Activated naive CD4-positive, alpha-beta T cell treated with anti-CD3 and anti-CD28 coated beads, Interleukin-2, amount 50 U/mL, for 16 hours (primary cell): ENCODE measurements at places on chromosomes 7 and 10.

GRCh38 chr7:148684289-148684830, 14.3 kb upstream of the CUL1 start:
- DNase-seq: no peak

DNA sequence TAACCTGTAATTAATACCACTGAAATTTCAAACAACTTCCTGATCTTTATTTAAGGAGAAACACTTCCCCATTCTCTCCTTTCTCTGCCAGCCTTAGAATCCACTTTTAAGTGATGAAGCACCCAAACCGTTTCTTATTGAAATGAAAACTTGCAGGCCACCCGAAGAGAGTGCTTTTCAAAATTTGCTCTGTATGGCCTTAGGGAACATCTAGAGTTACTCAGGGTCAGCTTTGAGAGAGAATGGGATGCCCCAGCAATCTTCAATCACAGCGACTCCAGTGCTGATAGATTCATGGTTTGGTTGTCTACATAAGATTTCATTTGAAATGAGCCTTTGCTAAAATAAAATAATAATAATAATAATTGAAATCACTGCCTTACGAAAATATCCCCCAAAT, 323.1 kb downstream of the PCLO start:
- no peak for DNase-seq

DNA sequence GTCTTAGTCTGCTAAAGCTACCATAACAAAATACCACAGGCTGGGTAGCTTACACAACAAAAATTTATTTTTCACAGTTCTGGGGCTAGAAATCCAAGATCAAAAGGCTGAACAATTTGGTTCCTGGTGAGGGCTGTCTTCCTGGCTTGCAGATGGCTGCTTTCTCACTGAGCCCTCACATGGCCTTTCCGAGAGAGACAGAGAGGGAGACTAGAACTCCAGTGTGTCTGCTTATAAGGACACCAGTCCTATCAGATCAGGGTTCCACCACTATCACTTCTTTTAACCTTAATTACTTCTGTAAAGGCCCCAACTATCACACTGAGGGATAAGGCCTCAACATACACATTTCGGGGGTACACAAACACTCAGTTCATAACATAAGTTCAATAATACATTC, 527.4 kb upstream of the VSTM2A start:
- no peak for DNase-seq

- DNase-seq: no peak
Observed at GRCh38 chr10:80787952-80788351, 250.2 kb downstream of the SH2D4B start.

DNA sequence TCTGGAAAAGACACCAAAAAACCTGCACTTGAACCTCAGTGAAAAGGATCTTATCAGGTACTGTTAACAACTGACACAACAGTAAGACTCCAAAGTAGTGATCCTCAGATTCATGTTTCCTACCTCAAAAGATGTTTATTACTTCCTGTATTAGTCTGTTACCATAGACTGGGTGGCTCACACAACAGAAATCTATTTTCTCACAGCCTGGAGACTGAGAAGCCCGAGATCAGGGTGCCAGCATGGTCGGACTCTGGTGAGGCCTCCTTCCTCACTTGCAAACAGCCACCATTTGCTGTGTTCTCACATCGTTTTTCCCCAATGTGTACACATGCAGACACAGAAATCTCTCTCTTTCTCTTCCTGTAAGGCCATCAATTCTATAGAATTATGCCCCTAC, 154.0 kb upstream of the THSD7A start:
- DNase-seq: no peak

GRCh38 chr10:28801869-28802268, 124.5 kb downstream of the BAMBI start:
- DNase-seq: no peak

DNA sequence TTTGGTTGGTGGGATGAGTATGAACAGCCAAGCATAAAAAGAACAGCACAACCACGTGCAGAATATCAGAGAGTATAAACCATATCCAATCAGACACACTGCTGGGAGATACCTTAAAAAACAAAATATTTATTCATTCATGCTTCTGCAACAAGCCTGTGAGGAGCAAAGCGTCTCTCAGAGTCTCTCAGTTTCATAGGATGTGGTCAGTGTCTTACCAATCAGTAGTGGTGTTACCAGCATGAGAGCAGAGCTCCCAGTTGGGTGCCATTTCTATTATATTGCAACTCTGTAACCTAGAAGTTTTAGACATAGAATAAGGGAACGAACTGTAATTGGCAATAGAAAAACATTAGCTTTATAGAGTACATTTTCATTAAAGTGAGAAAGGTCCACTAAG, 445.9 kb upstream of the LRRN3 start:
- no peak for DNase-seq

DNA sequence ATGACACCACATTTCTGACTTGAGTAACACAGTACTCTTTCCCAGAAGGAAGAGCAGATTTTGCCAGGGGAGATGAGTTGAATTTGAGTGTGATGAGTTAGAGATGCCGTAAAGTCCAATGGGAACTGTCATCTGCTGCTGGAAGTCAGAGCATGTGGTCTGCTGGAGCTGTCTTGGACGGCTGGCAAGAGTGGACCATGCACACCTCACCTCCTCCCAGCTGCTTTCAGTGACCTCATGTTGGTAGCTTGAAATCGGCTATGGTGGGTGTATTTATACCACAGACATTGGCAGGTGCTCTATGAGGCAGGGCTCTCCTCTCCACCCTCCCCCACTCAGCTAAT, 82.3 kb downstream of the COL13A1 start:
- no peak for DNase-seq

- DNase-seq: no peak
Observed at GRCh38 chr7:143000648-143001047, 26.3 kb downstream of the OR9A2 start.

GRCh38 chr7:127782075-127782474, 130.1 kb downstream of the SND1 start:
- DNase-seq: no peak

DNA sequence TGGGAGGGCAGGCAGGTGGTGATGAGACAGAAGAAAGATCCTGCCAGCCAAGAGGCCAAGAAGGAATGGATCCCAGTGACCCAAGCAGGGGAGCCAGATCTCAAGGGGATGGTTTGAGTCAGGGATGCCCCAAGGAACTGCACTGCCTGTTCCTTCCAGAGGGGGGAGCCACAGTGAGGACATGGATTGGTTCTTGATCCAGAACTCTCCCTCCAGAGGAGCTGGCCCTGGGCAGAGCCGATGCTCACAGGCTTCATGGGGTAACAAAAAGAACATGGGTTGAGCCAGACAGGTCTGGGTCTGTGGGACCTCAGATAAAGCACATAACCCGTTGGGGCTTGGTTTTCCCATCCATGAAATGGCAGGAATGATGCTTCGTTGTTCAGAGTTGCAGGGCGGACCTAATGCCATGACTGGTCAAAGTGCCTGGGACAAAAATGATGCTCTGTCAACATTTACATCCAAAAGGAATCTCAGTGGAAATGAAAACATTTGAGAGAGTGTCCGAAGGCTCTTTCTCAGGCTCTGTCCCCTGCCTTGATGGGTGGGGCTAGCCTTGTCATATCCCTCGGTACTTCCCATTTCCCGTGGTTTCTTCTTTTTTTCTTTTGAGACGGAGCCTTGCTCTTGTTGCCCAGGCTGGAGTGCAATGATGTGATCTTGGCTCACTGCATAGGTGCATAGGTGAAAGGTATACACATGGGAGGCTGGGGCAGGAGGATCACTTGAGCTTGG, 4.7 kb upstream of the DENND2A start:
- no peak for DNase-seq

GRCh38 chr7:96085953-96086352, 235.9 kb downstream of the SLC25A13 start:
- DNase-seq: no peak

GRCh38 chr7:13312307-13312706, 624.9 kb downstream of the ARL4A start:
- DNase-seq: no peak

DNA sequence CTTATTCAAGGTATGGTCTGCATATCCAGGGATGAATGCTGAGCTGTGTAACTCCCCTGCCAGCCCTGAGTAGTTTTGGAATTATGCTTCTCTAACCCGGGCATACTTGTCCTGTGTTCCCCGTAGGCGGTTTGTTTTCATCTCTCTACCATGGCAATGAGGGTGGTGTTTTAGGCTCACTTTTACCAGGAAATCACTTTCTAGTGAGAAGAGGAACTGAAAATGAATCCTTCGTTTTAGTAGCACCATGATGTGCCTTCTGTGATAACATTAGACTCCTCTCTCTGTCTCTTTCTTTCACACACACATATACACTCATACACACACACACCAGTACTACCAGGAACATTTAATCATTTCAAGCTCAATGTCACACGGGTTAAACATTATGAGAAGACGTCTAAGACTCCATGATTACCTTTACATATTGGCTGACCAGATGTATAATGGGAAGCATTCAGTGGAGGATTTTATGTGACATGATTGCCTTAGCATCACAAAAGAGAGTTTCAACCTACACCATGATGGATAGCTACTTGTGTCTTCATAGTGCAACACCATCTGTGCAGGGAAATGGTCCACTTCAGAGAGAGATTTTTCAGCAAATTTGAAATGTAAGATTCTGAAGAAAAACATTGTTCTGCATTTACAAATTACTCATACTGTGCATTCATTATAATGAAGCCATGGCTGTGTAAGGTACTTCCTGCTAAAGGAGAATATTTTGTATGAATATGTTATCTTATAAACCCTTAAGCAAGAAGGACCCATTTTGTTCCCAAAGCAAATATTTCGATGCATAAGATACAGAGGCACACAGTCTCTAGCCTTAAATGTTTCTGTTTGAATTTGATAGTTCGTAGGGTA, 31.0 kb upstream of the PFKP start:
- no peak for DNase-seq

DNA sequence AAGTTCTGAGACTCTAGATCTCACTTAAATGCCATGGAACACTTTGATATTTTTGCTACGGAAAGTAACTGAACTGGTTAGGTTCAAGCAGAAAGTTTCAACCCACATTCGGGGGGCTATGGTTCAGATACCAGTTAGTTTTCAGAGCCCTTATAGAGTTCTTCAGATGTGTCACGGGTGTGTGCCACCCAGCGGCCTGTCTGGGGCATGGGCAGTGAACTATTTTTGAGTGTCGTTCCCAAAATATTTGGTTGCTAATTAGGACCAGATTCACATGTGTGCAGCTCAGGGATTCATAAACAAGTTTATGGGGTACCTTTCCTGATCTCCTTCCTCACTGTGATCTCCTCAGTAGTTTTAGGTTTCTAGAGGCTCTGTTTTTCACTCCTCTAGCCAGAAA, 271.9 kb downstream of the C7orf25 start:
- DNase-seq: no peak

DNA sequence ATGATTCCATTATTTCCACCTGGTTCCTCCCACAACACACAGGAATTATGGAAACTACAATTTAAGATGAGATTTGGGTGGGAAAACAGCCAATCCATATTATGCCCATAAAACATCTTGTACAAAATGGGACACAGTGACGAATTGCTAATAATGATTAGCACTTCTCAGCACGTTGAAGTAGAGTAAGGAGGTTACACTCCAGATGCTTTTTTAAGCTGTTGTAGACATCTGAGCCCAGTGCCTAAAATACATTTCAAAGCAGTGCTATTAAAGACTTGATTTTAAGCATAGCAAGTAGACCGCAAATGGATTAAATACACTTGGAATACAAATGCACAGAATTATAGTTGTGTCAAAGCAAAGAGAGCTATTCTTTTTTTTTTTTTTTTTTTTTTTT, 105.9 kb downstream of the AASS start:
- no peak for DNase-seq

DNA sequence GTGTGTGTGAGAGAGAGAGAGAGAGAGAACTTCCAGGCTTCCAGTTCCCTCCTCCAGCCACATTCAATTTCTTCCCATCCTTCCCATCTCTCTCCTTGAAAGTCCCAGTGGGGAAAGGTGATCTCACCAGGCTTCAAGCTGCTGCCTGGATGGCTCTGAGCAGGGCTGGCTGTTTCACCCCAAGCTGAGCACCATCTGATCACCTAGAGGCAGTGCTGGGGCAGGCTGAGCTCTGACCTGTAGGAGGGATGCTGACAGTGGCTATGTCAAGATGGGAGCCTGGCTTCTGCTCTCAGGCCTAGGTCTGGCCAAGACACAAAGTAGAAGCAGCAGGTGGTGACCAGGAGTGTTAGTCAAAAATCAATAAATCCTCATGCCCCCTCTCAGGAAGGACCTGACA, 370.8 kb downstream of the PLXNA4 start:
- DNase-seq: no peak

DNA sequence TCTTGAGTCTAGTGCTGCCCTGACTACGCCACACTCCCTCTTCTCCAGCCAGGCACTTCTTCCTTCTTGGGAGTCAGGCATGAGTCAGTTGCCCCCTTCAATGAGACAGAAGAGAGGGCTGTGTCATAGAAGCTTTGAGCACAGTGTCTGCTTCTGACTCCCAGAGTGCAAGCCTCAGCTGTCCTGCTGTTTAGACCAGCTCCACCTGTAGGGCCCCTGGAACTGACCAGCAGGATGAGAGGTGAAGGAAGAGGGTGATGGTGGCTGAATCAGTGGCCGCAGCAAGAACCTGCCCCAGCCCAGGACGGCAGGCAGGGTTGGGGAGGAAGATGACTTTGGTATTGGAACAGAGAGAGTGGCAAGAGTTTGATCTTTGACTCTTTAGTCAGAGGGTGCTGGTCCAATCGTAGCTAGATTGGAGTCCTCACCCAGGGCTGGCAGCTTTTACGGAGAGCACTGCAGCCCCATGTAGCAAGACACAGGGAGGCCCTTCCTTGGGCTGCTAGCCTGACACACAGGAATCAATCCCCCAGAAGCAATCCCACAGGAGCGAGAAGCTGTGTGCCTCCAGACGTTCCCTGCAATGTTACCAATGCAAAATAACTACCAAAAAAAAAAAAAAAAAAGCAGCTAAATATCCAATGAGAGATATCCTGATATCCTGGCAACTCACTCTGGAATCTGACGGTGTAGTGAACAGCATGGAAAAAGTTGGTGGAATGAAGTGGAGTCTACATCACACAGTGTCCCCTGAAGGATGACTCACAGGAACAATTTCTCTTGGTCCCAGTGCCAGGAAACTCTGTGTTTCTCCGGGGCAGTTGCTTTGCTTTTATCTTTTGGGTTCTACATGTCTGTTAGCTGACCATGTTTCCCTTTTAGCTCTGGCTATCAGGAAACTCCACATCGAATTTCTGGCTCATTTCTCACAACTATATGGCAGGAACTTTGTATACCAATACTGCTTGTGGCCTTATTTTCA, 6.9 kb downstream of the C10orf62 start:
- no peak for DNase-seq

- DNase-seq: no peak
Observed at GRCh38 chr7:75921479-75921878, 6.5 kb downstream of the POR start.

- DNase-seq: no peak
Observed at GRCh38 chr7:81478664-81479063, 291.2 kb downstream of the HGF start.

- no peak for DNase-seq
Observed at GRCh38 chr7:157678501-157678900, 341.7 kb downstream of the DNAJB6 start.

GRCh38 chr7:71133232-71133622, 1.3 kb downstream of the GALNT17 start:
- DNase-seq: no peak

GRCh38 chr10:792792-793100, 103.3 kb upstream of the DIP2C start:
- no peak for DNase-seq
